ENCODE measurements at places on chromosomes 1 and 21. TPM values are rescaled to one million over a fixed set of nuclear protein-coding genes. Genes with fewer than 3 reads are reported as not detected.

- H3K4me1 ChIP-seq = no peaks in the 10 kb centered on the region
- peaks cover 23% of the 10 kb centered on the region for H3K27me3 ChIP-seq
- H3K27ac ChIP-seq = no peak overlapping the region
- no peaks in the 10 kb centered on the region for H3K36me3 ChIP-seq
- no peak overlapping the region for H3K4me3 ChIP-seq
Measured at GRCh38 chr1:207194197-207194596, 90.2 kb downstream of the C4BPA start.

DNA sequence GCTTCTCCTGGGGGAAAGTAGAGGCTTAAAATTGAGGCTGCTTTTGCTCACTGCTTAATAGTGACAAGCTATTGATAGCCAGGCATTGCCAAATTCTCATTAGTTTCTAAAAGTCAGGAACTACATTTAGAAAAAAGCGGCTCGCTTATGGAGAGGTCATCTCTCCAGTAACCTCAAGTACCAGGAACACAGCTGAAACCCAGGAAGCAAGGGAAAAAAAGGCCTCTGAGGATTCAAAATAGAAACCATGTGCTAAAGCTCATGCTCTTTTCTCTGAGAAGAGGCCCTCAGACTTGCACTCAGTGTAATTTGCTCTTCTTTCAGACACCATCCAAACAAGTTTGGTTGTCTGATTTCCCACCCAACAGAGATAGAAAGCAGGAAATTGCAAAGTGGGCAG is 261.4 kb upstream of the USP25 start:
- H3K4me1 ChIP-seq = peaks cover 36% of the 10 kb centered on the region
- no peaks in the 10 kb centered on the region for H3K36me3 ChIP-seq
- H3K4me3 ChIP-seq = no peak overlapping the region

DNA sequence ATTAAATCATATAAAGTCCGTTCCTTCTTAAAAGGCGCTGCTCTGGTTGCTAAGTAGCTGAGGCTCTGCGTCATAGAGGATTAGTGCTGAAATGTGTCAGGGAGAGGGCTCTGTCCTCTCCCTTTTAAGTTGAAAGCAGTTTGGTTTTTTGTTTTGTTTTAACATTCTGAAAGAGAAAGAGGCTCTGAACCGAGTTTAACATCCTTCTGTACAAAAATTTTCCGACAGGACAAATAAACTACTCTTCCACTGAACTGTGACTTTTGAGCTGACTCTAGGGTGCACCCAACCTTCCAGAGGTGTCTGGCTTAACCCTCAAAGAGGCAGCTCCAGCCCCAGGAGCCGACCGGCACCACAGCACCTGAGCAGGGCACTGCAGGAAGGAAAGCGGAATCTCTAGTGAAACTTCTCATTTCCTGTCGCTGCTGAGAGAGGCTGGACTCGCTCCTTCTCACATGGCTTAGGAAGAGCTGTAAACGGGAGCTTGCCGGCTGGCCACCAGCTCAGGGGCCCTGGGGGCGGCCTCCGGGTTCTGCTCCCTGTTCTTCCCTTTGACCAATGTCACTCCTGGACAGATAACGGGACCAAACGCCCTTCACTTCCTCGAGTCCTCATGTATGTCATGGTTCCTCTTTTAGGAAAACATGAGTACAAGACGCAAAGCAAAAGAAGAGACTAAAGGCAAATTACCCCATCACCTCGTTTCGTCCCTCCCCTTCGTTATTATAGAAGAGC is 1.2 kb downstream of the VAV3 start:
- H3K36me3 ChIP-seq = no peaks in the 10 kb centered on the region
- DNase-seq = peak; percentile 6
- H3K4me3 ChIP-seq = peak overlapping the region; percentile 92
- peaks cover 47% of the 10 kb centered on the region for H3K27me3 ChIP-seq

The C1QTNF12 gene
- 0.79 TPM for total RNA-seq

The SPATA46 gene
- not detected for total RNA-seq

The AMY1A gene
- not detected for total RNA-seq

DNA sequence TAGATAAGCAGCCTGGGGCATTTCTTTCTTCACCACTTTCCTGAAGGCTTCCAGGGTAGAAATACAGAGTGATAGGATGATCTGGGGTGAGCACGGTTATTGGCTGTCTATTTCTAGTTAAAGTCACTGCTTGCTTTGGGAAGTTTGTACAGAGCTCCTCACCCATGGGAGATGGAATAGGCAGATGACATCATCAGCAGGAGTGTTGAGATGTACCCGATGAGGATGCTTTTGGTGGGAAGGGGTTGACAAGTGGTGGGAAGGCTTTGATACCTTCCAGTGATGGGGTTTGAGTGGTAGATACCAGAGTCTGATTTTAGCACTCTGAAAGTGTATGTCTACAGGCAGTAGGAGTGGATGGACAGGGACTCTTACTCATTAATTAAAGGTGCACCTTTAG is 112.6 kb downstream of the BRINP2 start:
- no peak overlapping the region for H3K27ac ChIP-seq
- H3K4me1 ChIP-seq = peaks cover 23% of the 10 kb centered on the region
- H3K27me3 ChIP-seq = no peaks in the 10 kb centered on the region
- no peak overlapping the region for H3K4me3 ChIP-seq
- no peak for DNase-seq
